Panc1 (cell line): ENCODE measurements at places on chromosomes 12 and 14. TPM values are rescaled to one million over a fixed set of nuclear protein-coding genes. Genes with fewer than 3 reads are reported as not detected.

BHLHE41 gene
- total RNA-seq, result 147 TPM

CLEC14A gene
- 0.10 TPM for total RNA-seq

KRT79 gene
- total RNA-seq, result not detected

DHRS4 gene
- total RNA-seq, result 13.5 TPM

RNF212B gene
- not detected for total RNA-seq

HEBP1 gene
- 19.3 TPM for total RNA-seq

HSPB8 gene
- 2.0 TPM for total RNA-seq
